ENCODE measurements at places on chromosomes 2 and 18.

- no peak for DNase-seq
Observed at GRCh38 chr2:16791496-16791895, 125.9 kb upstream of the CYRIA start.

- no peak for DNase-seq
Observed at GRCh38 chr2:211741966-211742365, 796.6 kb downstream of the ERBB4 start.

GRCh38 chr18:26405190-26405801 lies 143.1 kb downstream of the KCTD1 start:
- no peak for DNase-seq

- DNase-seq: no peak
Observed at GRCh38 chr2:107633580-107634147, 193.0 kb upstream of the RGPD4 start.

DNA sequence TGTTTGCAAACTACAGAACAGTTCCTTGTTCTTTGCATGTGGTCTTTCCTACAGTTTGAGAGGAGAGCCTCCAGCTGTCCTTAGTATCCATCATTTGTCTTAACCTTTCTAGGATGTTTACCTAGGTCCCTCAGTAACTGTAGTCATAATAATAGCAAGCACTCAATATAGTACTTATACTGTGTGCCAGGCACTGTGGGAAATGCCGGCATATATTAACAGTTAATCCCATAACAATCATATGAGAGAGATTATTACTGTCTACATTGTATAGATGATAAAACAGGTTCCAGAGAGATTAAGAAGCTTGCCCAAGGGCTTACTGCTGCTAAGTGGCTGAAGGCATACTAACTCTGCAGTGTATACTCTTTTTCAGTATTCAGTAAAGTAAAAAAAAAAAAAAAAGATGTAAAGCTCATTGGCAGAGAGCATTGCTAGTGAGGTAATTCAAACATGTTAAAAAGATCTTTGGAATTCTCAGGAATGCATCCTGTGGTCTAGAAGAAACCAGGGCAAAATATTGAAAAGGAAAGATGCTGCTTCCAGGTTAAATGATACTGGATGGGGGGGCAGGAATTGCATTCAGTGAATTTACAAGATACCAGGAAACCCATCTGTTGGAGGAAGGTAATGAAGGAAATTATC lies 72.3 kb downstream of the SPTBN1 start:
- DNase-seq: no peak

GRCh38 chr2:49306925-49307324 lies 152.6 kb upstream of the FSHR start:
- no peak for DNase-seq

- DNase-seq: no peak
Observed at GRCh38 chr2:52336951-52337350, 1305.0 kb upstream of the NRXN1 start.

DNA sequence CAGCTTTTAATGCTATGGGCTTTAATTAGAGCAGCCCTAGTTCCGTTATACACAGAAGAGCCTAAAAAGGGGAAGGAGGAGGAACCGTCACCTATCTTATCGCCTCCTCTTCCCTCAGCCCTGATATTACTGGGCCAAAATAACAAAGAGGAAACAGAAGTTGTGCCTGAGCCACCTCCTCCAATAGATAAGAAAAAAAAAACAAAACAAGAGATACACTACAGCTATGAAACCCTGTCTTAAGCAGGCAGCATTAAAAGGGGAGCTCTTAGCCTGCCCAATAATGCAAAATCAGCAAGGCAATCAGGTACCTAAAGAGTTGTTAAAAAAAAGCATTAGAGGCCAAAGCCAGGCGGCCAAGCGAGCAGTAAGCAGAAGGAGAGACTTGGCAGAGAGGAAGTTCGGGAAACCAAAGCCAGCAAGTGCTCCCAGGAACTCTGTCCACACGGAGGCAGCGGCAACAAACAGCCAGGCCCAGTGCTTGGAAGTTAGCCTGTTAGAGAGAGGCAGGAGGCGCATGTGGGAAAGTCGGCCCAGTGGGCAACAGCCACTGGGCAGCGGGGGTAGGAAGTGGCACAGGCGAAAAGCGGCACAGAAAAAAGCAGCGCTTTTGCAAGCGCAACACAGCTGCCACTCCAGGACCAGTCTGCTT lies 41.8 kb upstream of the PDK1 start:
- no peak for DNase-seq

GRCh38 chr2:46837112-46837454 lies 78.5 kb downstream of the MCFD2 start:
- DNase-seq: no peak

- DNase-seq: no peak
Observed at GRCh38 chr2:235461763-235462414, 32.0 kb upstream of the AGAP1 start.

DNA sequence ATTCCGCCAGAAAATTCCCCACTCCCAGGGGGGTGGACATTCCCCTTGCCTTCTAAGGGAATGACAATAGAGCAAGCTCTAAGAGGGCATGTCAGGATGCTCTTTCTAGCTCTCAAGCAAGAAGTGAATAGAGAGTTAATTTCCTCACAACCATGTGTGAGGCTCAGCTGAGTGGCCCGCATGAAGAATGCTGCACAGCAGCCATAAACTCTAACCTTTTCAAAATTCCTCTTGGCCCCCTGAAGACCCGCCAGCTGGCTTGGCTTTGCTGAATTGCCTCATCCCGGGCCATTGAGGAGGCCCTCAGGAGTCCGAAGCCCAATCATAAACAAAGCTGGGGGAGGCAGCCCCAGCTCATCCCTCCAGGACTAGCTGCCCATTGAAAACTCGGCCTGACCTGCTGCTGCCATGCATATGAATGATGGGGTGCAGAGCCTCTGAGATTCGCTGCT lies 38.2 kb downstream of the NRP2 start:
- no peak for DNase-seq

GRCh38 chr2:117502121-117502520 lies 312.4 kb upstream of the DDX18 start:
- DNase-seq: no peak

GRCh38 chr2:232623768-232624765 lies 9.3 kb upstream of the EFHD1 start:
- DNase-seq: no peak

- DNase-seq: peak; percentile 40
Observed at GRCh38 chr2:120291401-120292311, 39.0 kb downstream of the RALB start.

GRCh38 chr18:68426731-68427315 lies 288.1 kb downstream of the TMX3 start:
- no peak for DNase-seq

GRCh38 chr2:222300726-222301052 lies 1.9 kb upstream of the PAX3 start:
- DNase-seq: no peak

DNA sequence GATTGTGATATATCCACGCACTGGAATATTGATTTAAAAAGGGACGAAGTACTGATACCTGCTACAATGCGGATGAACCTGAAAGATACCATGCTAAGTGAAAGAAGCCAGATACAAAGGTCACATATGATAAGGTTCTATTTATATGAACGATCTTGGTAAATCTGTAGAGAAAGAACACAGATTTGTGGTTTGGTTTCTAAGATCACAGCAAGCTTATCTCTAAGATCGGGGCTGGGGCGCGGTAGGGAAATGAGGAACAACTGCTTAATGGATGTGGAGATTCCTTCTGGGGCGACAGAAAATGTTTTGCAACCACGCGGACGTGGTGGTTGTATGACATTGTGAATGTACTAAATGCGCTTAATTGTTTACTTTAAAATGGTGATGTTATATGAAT lies 60.1 kb downstream of the NEDD4L start:
- no peak for DNase-seq

Data from T-helper 2 cell treated with Interferon-gamma antibody and Interleukin-4, amounts not matched to agents 5 μg/mL and 100 μg/mL, for 36 hours (primary cell).